AML-193 (cell line): ENCODE measurements at places on chromosomes 1 and 21.

GRCh38 chr1:152415454-152416227, 1.6 kb upstream of the CRNN start:
- DNase-seq = no peak

DNA sequence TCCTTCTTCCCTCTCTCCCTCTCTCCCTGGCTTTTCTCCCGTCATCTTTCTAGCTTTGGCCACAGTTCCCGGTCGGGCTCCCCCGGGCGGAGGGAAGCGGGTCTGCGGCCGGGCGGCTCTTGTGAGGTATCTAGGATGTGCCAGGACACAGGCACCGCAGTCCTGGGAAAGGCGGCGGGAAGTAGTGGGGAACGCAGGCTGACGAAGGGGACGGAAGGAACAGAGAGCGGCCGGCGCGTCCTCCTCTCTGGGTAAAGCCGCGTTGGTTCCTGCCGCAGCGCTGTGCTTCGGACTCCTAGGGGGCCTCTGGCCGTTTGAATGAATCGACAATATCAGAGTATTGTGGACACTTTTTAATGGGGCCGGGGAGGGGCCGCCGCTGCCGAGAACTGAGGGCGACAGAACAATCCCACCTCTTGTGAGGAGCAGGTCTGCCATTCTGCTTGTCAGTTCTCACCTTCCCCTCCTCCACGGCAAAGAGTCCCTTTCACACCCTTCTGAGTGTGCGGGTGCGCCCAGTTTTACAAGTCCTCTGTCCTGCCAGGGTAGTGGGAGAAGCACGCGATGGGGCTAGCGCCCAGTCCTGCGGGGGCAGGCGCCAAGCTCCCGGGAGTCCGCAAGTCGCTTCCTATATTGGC, 1.2 kb upstream of the LHX9 start:
- no peak for DNase-seq

DNA sequence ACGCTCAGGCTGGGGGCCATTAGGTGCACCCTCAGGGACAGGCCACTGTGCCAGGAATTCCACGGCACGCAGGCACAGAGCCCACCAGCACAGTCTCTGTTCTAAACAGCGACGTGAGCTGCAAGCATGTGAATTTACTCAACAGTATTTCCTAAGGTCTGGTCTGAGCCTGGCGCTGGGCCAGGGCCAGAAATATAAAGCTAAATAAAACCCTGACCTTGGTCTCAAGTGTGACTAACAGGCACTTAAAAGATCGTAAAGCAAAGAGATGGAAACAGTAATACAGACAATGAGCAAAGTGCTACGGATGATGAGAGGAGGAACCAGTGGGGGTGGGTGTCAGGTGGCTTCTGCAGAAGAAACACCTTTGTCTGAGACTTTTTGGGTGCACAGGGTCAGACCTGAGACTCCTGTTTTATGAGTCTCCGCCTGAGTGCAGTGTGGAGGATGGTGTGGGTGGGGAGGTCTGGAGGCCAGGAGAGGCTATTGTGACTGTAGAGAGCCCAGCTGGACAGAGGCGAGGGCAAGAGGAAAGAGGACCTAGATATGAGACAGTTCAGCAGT, 53.4 kb upstream of the EDN2 start:
- no peak for DNase-seq

DNA sequence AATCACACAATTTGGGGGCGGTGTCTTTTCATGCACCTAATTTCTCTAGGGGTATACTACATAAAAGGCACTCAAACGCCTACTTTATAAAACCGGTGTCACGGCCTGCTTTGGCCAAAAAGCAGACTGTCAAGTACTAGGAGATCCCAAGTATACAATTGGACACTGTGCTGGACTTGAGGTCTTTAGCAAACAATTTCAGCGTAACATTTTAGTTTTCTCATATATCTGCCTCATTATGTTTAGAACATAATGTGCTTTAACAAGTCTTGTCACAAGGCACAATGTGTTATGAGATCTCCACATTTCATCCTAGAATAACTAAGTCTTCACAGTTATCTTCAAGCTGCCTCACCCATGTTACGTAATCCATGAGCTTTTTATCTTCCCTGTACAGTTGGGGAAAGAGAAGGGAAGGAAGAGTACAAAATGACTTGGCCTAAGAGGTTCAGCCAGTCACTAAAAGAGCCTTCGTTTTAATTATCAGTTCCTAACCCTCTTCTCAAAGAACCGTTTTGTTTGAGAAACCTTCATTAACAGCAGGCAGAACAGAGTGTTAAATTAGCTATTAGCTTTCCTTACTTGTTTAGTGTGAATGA, 1.7 kb downstream of the SSX2IP start:
- peak; percentile 40 for DNase-seq

DNA sequence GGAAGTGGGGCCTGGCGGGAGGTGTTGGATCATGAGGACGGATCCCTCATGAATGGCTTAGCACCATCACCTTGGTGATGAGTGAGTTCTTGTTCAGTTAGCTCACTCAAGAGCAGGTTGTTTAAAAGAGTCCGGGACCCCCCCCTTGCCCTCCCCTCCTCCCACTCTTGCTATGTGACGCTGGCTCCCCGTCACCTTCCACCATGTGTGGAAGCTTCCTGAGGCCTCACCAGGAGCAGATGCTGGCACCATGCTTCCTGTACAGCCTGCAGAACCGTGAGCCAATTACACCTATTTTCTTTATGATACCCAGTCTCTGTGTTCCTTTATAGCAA, 3.0 kb upstream of the SLC19A1 start:
- no peak for DNase-seq

- no peak for DNase-seq
Measured at GRCh38 chr1:177048314-177049069, 116.0 kb downstream of the ASTN1 start.

DNA sequence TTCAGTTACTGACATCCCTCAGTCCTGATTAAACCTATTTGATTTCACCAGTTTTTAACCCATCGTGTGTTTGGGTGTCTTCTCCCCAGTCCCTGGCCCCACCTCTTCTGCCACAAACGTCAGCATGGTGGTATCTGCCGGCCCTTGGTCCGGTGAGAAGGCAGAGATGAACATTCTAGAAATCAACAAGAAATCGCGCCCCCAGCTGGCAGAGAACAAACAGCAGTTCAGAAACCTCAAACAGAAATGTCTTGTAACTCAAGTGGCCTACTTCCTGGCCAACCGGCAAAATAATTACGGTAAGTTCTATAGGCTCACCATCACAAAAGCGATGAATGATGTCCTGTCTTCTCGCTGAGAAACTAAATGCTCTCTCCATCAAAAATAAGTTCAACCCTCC, 28.7 kb downstream of the NBPF3 start:
- DNase-seq = peak; percentile 2

DNA sequence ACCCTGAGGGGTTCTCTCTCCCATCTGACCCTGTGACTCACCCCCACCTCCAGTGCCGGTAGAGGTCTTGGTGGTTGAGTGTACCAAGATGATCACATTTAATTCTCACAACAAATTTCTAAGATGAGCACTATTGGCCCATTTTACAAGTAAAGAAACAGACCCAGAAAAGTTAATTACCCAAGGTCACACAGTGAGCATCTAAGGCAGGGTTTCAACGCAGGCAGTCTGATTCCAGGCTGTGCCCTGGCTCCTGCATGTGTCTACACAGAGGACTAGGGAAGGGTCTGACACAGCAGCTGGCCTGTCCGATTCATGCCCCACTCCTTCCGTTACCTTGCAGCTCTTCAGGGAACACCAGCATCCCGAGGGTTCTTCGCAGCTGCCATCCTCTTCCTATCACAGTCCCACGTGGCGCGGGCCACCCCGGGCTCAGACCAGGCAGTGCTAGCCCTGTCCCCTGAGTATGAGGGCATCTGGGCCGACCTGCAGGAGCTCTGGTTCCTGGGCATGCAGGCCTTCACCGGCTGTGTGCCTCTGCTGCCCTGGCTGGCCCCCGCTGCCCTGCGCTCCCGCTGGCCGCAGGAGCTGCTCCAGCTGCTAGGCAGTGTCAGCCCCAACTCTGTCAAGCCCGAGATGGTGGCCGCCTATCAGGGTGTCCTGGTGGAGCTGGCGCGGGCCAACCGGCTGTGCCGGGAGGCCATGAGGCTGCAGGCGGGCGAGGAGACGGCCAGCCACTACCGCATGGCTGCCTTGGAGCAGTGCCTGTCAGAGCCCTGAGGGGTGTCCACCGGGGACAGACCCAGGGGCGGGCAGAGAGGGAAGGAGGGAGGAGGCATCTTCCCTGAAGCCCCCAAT, 7.5 kb downstream of the NCDN start:
- no peak for DNase-seq

- no peak for DNase-seq
Measured at GRCh38 chr1:35807614-35808449, at the start of gene AGO4. TSS of gene AGO4 (plus strand) at chr1:35808016. CDS start at chr1:35808417, 401 bp downstream.

DNA sequence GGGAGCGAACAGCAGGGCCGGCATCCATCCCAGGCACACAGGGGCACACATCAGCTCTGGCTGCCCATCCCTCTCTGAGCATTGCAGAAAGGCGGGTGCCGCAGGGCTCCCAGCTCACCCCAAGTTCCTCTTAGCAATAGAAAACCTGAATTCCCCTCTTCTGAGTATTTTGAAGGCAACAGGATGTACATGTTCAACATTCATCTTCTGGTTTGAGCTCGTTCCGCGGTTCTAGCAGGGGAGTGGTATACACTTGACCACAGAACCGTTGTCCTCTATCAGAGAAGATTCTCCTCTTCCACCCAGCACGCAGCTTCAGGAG, 23.6 kb downstream of the ACTA1 start:
- peak; percentile 51 for DNase-seq

- DNase-seq = no peak
Measured at GRCh38 chr21:32207406-32207716, 71.5 kb downstream of the MIS18A start.

GRCh38 chr1:243742819-243743218, 107.2 kb downstream of the AKT3 start:
- DNase-seq = no peak

DNA sequence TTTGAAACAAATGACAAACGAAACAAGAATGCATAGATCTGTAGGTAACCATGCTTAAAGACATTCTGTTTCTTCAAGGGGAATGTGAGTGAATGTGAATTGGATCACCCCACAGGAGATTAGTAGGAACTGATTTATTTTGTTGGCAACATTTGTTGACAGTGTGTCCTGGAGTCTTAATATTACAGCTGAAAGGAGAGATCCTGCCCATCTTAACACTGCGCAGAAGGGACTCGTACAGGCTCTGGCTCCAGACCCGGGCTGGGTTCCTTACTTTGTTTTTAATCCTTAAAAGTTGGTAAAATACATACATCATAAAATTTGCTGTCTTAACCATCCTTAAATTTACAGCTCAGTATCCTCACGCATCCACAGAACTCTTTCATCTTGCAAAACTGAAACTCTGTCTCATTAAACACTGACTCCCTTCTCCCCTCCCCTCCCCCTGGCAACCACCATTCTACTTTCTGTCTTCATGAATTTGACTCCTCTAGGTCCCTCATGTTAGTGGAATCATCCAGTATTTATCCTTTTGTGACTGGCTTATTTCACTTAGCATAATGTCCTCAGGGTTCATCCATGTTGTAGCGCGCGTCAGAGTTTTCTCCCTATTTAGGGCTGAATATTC, 74.1 kb downstream of the GALNT2 start:
- DNase-seq = no peak

- DNase-seq = no peak
Measured at GRCh38 chr1:157978586-157979403, 14.7 kb upstream of the KIRREL1 start.

DNA sequence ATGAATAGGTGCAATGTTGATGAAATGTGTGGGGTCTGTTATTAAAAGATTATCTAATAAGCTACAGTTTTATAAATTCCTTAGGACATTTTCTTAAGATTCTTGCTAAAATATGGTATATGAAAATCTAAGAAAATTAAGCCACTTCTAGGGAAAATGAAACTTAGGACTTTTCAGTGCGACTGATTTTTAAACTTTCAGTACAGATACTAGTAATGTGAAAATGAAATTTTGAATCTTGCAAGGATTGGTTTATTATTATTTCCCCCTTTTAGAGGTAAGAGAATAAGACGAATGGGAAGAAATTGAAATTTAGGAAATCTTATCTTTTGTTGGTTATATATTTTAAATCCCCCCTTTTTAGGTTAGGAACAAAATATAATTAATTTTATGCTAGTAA, 16.4 kb downstream of the CAPZA1 start:
- no peak for DNase-seq

- no peak for DNase-seq
Measured at GRCh38 chr1:40755067-40755466, 28.5 kb upstream of the KCNQ4 start.

DNA sequence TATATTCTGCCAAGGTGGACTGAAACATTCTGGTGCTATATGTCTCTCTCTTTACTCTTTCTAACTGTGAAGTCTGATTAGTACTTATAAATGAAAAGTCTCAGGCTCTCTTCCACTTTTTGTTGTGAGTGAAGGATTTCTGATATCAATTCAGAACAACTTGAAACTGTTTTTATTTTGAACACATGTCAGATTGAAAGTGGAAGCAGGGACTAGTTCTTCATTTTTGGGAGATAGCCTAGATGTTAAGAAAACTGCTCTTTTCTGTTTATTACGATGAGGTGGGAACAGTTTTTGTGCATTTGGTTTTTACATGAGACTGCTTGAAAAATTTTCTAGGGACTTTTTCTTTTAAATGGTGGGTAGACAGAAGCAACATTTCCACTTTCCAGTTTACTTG, 14.5 kb upstream of the GBP3 start:
- no peak for DNase-seq

DNA sequence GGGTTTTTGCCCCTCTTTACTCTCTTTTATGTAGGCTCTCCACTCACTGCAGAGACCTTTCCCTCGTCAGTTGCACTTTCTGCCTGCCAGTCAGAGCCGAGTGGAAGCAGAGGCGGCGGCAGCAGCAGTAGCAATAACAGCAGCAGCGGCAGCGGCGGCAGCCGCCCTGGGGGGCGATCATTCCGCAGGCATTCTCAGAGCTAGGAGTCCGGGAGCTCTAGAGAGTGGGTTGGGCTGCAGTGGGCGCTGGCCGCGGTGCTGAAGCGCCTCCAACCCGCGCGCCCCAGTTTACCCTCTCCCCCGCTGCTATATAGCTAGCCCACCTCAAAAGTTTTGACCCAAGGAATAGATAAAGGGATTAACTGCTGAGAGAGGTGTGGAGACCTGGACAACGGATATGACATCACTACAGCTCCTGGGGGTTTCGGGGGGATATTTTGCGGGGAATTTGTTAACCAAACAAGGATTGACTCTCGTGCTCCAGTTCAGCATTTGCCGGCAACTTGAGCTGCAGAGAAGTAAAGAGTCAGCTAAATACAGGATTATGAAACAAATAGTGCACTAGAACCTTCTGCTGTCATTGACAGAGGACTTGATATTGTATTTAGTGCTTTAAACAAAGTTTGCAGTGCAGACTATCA, at the start of gene OLFM3:
TSS of gene OLFM3 (minus strand) at position 102 of the 641 bp plus-strand sequence.
- no peak for DNase-seq
